ENCODE measurements at places on chromosomes 7 and 10.

DNA sequence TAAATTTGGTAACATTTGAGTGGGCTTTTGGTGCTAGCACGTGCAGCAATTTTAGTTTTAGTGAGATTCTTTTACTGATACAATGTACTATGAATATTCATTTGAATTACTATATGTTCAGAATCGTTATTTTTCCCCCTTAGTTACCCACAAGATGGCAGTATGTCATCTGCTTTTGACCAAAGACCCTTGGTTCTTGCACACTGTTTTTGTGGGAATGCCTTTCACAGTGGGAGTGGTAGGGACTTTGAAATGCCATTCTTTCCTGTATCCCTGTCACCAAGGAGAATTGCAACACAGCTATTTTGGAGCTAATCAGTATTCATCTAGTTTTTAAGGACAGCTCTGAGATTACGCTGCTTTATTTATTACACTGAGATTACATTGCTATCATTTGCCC is 40.6 kb downstream of the SEC23IP start:
- no peak for DNase-seq

DNA sequence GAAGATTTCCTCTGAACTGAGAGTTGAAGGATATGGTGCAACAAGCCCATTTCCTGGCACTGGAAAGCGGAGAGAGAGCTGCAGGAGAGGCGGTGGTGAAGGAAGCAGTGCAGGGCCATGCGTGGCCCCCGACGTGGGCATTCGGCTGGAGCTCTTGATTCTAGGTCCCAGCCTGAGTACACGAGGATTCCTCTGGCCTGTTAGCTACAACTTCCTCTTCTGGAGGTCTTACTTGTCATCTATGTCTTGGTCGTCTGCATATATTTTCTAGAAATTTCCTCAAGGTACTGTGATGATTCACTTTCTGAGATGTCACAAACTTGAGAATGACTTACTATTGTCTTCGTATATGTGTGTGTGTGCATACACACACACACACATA is 59.2 kb upstream of the JAZF1 start:
- DNase-seq, result no peak

DNA sequence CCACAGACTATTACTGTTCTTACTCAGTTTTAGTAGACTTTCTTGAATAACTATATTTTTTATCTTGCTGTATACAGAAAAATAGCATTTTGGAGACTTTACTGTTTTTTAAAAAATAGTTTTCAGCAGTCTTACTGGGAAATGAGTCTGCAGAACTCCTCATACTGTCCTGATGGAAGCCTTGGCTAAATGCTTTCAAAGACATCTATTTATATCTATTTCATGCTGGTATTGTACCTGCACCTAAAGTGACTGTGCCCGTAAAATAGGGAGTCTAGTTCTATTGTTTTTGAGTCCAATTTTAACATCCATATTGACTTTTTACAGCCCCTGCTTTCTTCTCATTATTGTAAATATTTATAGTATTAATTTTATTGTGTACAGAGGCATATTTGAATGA is 288.6 kb upstream of the CDC14C start:
- DNase-seq, result no peak

DNA sequence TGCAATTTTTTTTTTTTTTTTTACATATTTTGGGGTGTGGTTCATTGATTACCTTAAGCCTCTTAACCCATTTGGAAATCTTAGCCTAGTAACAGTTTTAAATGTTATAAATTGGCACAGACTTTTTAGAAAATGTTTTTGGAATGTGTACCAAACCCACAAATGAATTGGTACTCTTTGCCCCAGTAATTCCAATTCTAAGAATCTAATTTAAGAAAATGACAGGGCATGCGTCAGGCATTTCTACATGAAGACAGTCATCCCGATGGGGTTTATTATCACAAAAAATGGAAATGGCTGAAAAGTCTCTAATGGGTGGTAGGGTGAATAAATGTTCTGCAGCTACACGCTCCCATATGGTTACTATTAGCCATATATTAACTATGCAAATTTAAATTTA is 54.9 kb downstream of the ITIH5 start:
- DNase-seq, result no peak

- no peak for DNase-seq
Observed at GRCh38 chr10:103666087-103666761, 172.7 kb downstream of the NEURL1 start.

GRCh38 chr10:93081318-93081717 is 7.6 kb downstream of the CYP26A1 start:
- DNase-seq, result no peak

DNA sequence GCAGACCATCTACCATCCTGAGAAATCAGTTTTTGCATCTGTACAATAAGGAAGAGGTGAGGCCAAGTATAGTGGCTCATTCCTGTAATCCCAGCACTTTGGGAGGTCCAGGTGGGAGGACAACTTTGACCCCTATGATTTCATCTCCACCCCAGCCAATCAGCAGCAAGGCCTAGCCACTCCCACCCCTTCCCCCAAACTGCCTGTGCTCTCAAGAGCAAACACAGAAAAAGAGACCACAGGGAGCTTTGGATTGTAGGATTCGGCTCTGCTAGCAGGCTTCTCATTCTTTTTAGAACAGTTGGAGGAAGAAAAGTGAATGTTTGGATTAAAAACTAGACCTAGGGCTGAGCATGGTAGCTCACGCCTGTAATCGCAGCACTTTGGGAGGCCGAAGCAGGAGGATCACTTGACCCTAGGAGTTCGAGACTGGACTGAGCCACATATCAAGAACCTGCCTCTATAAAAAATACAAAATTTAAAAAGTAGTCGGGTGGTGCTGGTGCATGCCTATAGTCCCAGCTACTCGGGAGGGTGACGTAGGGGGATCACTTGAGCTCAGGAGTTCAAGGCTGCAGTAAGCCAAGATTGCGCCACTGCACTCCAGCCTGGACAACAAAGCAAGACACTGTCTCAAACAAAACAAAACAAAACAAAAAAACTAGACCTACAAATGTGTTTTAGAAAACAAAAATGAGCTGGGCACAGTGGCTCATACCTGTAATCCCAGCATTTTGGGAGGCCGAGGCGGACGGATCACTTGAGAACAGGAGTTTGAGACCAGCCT is 25.1 kb upstream of the PROSER2 start:
- no peak for DNase-seq

DNA sequence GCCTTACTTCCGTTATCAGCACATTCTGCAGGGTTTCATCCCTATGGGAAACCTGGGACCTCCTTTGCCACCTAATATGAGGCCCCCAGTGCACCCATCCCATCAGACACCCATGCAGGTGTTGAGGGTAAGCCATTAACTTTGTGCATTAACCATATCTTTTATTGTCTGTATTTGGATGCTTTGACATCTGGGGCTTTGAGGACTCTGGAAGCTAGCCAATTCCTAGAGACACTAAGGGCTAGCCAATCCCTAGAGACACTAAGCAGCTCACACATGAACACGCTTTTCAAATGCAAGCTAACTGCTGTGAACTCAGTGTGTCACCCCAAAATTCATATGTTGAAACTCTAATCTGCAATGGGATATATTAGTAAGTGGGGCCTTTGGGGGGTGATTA is 272.5 kb upstream of the COBL start:
- no peak for DNase-seq

DNA sequence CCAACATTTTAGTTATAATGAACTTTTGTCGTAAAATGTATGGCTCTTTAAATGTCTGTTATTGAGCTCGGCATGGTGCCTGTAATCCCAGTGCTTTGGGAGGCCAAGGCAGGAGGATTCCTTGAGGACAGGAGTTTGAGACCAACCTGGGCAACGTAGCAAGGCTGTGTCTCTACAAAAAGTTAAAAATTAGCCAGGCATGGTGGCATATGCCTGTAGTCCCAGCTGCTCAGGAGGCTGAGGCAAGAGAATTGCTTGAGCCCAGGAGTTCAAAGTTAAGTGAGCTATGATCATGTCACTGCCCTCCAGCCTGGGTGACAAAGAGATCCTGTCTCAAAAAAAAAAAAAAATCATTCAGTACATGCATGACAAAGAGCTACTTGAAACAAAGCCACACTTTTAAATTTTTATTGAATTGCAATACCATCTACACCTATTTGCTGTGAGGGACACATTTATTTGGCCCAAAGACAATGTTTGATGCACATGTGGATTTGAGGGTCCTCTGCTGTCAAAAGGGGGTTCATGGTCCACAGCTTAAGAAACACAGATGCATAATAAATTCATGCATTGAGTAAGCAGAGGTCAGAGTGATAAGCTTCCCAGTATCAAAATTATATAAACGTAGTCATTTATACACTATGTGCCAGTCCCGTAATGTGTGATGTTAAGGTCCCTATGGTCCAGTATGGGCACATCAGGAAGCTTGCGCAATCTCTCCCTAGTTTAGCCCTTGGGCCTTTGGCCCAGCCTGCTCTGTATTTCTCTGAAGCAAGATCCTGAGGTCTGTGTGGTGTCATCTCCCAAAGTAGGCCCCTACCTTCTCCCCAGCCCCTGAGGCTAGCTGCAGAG is 4.4 kb upstream of the MALSU1 start:
- DNase-seq, result no peak

DNA sequence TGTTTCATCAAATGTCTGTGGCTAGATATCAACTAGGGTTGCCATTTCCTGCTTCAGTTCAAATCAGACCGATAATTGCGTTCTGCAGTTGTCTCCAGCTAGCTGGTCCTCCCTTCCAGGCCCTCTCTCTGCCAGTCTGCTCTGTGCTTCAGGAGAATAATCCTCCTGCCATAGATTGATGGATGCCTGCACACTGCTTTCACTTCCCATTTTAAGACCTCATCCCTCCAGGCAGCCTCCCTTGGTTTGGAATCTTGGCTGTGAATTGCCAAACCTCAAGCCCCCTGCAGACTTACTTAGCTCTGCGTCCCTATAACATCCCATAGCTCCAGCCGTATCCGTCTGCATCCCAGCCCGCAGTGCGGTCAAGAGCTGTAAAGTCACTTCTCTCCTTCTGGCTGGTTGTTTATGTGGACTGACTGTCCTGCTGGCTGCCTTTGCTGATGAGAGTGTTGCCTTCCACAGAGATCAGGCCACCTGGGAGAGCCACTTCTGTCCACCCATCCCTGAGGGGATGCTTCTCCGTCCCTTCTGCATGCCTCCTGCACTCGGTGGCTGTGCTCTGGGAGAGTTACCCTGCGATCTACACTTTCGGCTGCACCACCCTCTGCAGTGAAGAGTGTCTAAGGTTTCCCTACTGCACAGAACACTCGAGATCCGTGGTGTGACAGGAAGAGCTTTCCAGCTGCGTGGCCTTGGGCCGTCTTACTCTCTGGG is 22.4 kb upstream of the KLF6 start:
- DNase-seq, result peak; percentile 53

- DNase-seq, result no peak
Observed at GRCh38 chr10:28592953-28593352, 60.0 kb downstream of the WAC start.

- peak; percentile 33 for DNase-seq
Observed at GRCh38 chr10:110081911-110082310, 74.1 kb downstream of the ADD3 start.

- DNase-seq, result no peak
Observed at GRCh38 chr7:129431911-129432643, 2.2 kb upstream of the STRIP2 start.

- no peak for DNase-seq
Observed at GRCh38 chr7:27103489-27104226, 1.2 kb upstream of the HOXA2 start.

- DNase-seq, result no peak
Observed at GRCh38 chr10:70233939-70234300, 691 bp upstream of the PPA1 start.

DNA sequence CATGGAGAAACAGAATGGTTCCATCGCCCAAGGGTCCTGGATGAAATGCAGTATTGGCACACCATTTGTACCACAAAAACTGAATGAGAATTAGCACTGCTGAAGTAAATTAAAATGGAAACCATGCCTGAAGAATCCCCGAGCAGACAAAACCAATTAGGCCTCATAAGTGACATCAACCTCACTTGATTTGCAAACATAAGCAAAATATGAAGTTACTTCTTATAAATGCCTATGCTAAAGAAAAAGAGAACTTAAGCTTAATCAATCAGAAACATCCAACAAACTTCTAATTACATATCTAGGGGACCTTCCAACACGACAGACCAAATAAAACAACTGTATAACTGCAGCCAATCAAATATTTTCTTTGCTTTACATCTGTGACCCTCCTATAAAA is 4.4 kb downstream of the FAM3C start:
- no peak for DNase-seq

- no peak for DNase-seq
Observed at GRCh38 chr10:20288060-20288459, 471.8 kb downstream of the PLXDC2 start.

DNA sequence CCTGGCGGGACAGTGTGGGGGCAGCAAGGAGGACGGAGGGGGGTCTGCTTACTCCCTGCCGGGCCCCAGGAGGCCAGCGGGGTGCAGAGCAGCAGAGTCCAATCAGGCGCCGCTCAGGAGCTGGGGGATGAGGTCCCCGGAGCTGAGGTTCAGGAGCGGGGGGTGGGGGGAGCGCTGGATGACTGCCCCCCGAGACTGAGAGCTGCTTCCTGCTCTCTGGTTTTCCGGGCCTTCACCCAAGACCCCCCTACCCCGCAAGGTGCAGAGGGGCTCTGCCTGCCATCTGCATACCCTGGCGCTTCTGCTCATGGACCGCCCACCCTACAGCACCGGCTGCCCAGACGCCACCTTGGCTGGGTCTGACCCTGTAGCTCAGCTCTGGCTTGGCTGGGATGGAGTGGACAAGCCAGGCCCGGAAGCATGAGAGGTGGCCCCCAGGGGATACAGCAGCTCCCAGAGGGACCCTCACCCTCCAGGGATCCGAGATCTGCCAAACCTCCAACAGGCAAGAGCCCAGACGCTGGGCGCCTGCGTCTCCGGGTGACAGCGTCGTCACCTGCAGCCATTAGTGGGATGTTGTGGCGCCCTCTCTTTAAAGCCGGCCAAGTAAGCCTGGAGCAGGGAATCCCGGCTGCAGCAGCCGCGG is 930 bp downstream of the KNDC1 start:
- no peak for DNase-seq

DNA sequence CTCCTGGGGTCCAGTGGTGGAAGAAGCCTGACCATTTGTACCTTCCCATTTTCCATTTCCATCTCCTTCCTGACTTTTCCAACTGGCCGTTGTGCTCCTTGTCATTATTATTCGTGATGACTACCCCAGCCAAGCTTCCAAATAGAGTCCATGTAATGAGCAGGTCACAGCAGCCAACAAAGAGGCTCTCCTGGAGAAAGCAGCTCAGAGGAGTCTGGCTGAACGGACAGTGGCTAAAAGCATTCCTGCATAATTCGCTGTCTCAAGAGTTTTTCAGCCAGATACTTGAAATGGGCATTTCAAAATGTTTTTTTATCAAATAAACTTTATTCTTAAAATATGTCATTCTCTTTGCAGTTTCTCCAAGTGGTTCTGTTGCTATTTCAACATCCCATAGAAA is 458.6 kb downstream of the INHBA start:
- DNase-seq, result no peak

DNA sequence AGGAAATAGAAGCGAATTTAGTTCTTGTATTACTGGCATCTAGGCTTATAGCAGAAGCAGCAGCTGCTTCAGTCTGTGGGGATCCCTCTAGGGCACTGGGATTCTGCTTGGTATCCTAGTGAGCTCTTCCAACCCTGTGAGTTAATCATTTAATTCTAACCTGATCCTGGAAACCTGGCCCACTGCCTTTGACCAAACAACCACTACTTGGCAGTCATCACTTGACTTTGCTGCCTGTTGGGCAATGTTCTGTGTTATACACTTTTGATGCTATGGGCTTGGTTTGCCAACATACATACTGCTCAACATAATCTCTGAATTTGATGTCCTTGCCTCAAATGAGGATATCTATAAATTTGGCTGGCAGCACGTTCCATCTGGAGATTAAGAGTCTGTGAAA is 813.4 kb downstream of the ANKRD7 start:
- no peak for DNase-seq
